ENCODE measurements at places on chromosomes 1 and 21.

GRCh38 chr21:45595574-45596295 is 47.8 kb upstream of the PCBP3 start:
- DNase-seq = no peak

GRCh38 chr1:27402349-27402754 is 9.9 kb downstream of the GPR3 start:
- no peak for DNase-seq

DNA sequence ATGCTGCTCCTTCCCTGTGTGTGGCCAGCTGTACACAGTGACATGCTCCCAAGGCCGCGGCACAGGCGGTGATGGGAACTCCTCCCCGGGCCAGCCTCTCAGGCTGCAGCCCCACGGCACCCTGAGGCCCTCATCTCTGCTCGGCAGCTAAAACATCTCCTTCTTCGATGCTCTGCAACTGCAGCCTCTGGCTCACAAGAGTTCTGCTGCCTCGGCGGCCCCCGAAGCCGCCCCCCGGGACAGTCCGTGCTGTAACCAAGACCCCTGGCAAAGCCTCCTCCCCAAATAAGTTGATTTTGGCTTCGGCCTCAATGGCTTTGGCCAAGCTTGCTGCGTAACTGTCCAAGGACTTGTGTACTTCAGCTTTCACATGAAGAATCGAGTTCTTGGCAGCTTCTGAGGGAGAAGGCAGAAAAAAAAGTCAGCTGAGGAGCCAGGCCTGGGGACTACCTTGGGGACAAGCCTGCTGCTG is 51.3 kb downstream of the GPR161 start:
- DNase-seq = no peak

GRCh38 chr1:232334811-232335210 is 295.1 kb downstream of the SIPA1L2 start:
- DNase-seq = no peak

GRCh38 chr1:85577419-85578320 is 2.9 kb upstream of the CCN1 start:
- no peak for DNase-seq
